ENCODE measurements at places on chromosomes 5 and 9.

DNA sequence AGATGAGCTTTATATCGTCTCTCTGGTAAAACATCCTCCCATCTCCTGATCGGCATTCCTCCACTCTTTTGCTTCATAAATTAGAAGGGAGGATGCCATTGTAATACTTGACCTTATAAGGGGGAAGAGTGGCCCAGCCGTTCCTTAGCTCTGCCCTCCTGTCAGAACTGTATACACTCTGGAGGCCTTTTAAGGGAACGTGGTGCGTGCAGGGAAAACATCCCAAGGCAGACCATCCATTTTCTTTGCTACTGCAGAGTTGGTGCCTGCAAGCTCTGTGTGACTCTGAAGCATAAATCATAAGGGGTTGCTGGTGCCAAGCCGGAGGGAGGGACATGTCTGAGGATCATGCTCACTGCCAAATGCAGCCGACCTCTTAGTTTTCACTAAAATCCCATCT is 90.4 kb downstream of the PGM5 start:
- DNase-seq = no peak

DNA sequence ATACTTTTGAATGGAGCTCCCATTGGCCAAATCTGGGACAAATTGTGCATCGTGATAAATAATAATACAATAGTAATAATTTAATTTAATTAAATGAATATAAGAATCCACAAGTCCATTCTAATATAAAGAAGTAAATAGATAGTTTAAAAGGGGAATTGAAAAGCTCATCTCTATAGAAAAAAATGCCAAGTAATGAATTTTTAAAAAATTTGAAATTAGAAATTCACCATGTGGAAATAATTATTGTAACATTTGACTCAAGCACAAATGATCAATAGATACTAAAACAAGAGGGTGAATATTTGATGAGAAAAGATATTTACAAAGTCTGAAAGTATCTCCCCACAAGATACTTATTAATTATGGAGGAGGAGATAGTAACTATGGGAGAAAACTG is 467.4 kb downstream of the CETN3 start:
- DNase-seq = no peak

GRCh38 chr5:131550606-131551005 is 84.4 kb downstream of the RAPGEF6 start:
- no peak for DNase-seq

DNA sequence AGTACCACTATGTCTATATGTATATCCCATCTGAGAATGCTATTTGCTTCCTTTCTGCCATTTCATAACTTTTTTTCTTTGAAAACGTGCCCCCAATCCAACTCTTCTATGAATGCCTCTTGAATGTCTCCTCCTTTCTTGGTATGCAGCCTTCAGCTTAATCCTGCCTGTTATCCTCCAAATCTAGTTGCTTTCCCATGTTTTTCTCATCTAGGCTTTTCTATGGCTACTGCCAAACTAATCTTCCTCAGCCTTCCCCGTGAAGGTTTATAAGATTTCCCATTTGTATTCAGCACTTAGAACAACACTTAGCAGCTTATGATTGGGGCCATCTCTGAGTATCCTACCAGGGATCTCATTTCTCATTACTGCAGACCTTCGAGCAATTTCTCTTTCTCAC is 2.5 kb downstream of the TGFBR1 start:
- no peak for DNase-seq

DNA sequence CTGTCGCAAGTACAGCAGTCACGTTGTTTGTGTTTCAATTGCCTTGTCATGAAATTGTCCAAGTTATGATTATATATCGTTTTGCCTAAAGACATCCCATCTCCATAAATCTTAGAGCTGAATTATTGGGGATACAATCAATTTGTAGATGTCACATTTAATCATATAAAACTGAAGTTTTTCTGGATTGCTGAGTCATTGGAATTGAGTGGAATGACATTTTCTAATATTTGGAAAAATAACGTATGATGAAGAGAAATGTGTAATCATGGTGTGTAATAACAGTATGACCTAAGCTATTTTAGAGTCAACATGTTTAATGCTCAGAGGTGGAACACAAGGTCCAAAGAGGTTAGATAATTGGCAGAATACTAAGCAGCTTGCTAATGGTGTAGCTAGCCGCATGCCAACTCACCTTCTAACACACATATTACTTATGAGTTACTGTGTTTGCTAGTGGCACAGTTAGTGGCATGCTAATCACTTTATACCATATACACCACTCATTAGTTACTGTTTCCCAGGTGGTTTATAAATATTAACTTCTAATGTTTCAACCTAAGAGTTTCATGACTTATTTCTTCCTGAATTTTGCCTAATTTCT is 473.1 kb upstream of the GRAMD2B start:
- no peak for DNase-seq

GRCh38 chr9:109351032-109351431 is 30.2 kb upstream of the EPB41L4B start:
- DNase-seq = no peak

GRCh38 chr9:126420135-126420534 is 93.5 kb downstream of the MVB12B start:
- no peak for DNase-seq

DNA sequence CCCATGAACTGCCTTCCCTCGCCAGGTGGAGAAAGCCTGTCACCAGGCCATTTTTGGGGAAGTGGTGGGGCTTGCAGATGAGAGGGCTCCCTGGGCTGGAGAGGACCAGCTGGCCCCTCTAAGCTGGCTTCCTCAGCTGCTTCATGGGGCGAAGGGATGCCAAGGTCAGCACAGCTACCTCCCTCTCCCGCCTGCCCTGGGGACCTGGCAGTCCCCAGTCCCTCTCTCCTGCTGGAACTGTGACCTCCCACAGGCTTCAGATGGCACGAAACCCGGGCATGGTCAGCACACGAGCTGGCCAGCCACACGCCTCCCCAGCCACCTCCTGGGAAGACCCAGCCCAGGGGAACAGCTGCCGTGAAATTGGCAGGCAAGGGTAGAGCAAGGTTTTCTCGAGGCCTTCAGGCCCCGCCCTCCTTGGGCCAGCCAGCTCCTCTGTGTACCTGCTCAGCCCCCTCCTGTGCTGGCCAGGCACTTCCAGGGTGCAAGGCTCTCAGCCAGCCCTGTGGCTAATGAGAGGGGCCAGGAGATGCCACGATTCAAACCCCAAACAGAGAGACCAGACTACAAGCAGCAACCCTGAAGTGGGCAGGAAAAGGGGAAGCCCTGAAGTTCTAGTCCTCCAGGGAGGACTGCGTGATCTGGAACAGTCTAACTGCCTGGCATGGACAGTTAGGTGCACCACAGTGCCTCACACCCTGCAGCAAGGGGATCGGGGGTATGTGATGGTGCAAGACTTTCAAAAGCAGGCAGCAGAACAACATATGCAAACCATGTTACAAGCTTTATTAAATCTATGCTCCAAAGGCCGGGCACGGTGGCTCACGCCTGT is 12.9 kb downstream of the PLPP7 start:
- DNase-seq = no peak

- DNase-seq = no peak
Observed at GRCh38 chr9:19156026-19156474, 28.8 kb upstream of the PLIN2 start.

DNA sequence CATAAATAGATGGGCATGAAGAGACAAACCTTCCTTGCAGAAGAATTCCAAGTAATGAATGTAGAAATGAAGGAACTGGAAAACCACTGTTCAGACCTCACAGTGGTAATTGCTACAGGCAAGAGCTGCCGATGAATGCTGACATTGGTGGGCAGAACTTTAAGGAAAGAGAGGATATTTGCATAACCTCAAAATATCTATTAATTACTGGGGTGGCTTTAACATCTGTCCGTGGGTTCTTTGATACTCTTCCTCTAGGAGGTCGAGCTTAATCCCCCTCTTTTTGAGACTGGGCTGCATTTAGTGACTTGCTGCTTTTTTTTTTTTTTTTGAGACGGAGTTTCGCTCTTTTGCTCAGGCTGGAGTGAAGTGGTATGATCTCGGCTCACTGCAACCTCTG is 34.7 kb downstream of the LAMC3 start:
- no peak for DNase-seq

DNA sequence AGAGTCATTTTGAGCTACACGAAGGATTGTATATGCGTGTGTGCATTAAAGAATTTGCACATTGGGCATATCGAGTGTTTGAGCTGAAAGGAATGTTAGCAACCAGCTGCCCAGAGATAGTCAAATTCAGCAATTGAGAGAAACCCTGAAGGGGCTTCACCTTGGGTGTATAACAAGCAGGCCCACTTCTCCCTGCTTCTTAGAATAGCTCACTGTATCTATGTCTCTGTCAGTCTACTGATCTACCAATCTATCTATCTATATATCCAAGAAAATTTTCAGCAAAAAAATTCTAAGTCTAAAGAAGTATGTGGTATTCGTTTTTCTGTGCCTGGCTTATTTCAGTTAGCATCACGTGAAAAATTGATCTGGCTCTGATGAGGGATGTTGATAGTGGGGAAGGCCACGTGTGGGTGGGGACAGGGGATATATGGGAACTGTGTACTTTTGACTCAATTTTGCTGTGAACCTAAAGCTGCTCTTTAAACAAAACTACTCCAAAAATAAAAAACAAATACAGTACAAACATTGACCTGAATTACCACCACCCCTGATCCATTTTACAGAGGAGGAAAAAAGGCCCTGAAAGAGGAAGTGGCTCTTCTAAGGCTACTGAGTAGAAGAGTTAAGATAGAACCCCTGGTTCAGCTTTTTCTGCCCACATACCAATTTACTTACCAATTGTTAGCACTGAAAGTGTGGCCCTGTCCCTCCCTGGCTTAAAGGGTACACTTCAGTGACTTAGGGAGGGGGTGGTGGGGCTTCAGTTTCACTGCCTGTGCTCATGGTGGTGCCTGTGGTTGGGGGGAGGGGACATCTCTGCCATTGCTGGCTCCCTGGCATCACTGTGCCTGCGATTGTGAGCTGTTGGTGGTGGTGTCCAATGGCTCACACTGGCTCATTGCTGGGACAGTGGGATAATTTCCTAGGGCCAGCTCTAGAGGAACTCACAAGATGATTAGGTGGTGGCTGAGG is 141.8 kb downstream of the DOCK2 start:
- DNase-seq = no peak

DNA sequence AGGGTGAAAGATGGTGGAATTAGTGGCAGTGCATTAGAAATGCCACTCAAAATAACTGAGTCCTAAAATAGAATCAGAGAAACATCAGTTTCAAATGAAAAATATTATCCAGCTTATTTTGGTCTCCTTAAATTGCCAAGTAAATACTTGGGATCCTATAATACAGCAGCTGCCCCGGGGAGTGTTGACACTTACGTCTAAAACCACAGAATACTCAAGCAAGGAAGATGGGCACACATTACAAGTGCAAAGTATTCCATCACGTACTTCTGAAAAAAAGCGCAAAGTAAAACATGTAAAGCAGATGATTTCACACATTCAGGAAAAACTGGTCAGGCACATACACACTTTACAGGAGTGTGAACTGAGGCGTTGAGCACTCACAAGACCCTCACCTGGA is 2.4 kb upstream of the ARHGEF37 start:
- no peak for DNase-seq

DNA sequence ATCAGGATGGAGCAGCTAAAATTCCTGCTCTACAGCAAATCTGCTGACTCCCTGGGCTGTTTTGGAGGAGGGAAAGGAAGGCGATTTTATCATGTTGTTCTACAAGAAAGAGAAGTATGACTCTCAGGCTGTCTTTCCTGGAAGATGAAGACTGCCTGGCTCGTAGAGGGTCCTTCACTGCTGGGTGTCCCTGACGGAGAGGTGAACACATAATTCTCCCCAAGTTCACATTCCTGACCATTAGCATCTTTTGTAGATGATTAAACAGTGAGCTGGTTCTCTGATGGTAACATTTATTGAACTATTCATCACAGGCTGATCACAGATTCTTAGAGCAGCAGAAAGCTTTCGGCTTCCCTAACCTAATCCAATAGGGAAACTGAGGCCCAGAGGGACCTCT is 212.4 kb upstream of the GLRA1 start:
- DNase-seq = no peak

- DNase-seq = no peak
Observed at GRCh38 chr5:176697934-176698538, 50.8 kb downstream of the TSPAN17 start.

DNA sequence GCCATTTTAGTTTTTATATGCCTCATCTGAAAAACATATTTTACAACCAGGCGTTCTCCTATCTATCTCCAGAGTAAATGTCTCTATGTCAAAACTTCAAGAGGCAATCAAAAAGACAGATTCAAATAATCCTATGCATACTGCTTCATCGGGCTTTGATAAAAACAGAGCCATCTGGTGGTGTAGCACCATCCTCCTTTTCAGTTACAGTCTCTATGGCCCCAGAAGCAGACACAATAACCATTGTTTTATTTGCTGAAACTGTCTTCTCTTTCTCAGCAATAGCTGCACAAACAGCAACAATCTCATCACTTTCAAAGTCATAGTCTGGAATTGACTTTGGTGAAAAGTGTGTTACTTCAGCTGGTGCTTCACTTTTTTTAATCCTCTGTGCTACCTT is 36.3 kb downstream of the PTGER4 start:
- DNase-seq = no peak

DNA sequence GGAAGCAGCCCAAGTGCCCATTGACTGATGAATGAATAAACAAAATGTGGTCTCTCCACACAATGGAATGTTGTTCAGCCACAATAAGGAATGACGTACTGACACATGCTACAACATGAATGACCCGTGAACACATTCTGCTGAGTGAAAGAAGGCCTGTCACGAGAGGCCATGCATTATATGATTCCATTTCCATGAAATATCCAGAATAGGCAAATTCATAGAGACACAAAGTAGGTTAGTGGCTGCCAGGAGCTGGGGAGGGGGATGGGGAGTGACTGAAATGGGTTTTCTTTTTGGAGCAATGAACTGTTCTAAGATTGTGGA is 41.4 kb downstream of the BICD2 start:
- DNase-seq = no peak

- no peak for DNase-seq
Observed at GRCh38 chr5:56228631-56229030, 4.5 kb downstream of the ANKRD55 start.

- DNase-seq = no peak
Observed at GRCh38 chr9:108521063-108521590, 334.7 kb downstream of the ACTL7B start.

DNA sequence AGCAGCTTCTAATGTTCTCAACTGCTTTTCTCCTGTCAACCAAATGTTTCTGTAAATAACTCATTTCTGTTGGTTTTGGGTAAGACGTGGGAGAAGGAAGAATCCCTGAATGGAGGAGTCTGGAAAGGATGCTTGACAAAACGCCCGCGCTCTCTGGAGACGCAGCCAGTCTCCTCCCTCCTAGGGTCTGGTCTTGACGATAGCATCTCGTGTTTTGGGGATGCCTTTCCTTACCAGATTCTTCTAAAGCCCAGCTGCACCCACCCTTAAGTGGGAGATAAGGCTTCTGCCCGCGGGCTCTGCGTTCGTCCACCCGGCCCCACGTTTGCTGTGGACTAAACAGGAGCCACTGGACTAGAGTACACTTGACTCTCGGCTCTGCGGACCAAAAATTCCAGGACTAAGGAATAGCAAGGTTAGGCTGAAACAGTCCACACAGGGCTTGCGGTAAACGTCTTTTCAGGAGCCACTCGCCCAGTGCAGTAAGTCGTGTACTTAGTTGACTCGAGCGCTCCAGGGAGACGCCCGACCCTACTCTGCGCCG is 491 bp upstream of the CTSL start:
- DNase-seq = no peak

Measured in stimulated activated CD4-positive, alpha-beta T cell treated with anti-CD3 and anti-CD28 coated beads, Interleukin-1b, Interleukin-23, amount 100 ng/mL, for 1 hour (primary cell).